ENCODE measurements at places on chromosomes 13 and 19.

DNA sequence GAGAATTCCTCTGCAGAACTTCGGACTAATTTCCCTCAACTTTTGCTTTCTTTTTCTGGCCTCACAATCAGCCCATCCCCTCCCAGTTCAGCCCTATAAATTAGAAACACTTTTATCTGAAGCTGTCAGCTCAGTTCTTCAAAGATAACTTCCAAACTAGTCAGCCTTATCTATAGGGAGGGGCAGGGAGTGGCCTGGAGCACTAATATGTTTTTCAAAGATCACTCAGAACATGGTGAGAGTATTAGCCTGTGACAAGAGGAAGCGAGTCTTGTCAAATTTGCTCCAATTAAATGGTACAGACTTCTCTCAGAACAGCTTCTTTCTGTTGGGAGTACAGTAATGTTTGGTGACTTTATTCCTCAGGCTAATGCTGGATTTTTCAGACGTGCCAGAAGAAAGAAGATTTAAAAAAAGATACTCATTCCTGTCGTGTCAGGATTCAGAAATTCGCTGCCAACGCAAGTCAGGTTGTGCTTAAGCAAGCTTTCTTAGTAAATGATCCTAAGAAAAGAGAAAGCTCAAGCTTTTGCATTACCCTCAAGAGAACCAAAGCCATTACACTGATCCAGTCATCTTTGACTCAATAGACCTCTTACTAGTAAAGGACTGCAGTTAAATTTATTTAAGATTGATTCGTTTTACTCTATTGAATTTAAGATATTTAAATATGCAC, 1033.6 kb downstream of the SLITRK5 start:
- DNase-seq = no peak

DNA sequence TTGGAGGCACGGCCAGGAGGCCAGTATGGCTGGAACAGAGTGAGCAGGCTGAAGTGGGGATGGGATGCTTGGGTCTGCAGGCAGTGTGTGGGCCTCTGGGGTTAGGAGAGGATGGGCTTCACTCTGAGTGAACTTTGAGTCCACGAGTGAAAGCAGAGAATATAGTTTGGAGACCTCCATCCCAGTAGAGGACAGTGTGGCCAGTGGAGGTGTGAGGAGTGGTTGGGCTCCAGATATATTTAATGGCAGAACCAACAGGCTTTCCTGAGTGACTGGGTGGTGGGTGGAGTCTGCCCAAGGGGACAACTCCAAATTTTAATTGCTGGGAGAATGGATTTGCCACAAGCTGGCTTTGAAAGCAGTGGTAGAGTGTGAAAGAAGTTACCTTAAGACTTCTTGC, 27.3 kb downstream of the GATAD2A start:
- no peak for DNase-seq

DNA sequence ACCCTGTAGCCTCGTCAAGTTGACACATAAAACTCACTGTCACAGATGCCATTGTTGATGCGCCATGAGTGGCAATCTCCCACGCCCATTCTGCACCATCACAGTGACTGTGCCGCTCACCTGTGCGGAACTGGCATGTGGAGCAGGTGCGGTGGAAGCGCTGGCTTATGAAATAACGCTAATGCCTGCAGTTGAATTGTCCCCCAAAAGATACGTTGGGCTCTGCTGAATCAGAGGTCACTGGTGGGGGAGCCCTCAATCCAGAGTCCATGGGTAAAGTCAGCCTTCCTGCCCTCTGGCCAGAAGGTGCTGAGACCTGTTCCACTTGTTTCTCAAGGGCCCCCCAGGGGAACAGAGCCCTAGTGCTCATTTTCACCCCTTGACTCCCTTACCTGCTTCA, 2.9 kb upstream of the ARHGEF7 start:
- DNase-seq = no peak

GRCh38 chr19:37987356-37988332, 80.6 kb downstream of the SIPA1L3 start:
- DNase-seq = no peak

DNA sequence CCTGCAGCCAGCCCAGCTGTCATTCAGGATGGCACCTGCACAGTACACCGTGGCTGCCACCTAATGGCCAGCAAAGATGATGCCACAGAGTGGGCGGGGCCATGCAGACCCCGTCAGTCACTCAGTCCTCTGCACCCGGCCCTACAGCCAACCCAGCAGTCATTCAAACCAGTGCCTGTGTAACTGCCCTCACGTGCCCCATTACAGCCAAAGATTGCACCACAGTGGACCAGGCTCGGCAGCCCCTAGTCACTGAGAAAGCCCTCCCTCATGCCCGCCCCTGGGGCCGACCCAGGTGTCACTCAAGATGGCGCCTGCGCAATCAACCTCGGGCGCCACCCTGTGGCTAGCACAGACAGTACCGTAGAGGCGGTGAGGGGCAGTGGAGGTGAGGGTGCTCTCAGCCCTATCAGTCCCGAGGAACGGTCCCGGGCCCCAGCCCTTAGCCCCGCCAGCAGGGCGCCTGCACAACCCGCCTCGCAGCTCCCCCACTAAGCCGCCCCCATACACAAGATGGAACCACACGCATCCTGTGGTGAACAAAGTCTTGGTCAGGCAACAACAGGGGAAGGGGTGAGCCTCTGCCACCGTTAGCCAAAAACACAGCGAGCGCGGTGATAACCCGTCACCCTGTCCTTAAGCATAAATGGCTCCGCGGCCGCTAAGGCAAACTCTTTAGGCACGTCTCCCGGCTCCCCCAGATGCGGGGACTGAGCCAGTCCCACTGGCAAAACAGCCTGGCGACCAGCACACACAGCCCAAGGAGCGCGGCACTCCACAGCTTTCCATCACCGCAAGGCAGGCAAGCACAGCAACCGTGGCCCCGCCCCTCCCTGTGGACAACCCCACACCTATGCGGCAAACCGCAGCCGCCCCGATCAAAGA, 2.3 kb downstream of the PEG3 start:
- peak; percentile 4 for DNase-seq

DNA sequence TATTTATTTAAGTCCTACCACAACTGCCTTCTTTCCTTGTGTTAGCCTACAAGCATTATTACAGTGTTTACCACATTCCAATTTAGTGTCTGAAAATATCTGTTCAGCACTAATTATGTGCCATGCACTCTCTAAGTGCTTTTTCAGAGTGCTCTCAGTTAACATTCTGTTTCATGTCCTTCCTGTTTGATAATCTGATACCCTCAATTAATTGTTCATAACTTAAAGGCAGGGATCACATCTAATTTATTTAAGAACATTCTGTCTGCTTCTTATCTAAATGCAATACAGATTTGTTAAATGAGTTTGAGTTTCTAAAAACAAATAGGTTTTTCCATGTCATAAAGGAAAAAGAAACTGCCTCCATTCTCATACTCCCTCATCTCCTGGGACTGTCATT, 649.6 kb upstream of the ATXN8OS start:
- no peak for DNase-seq

DNA sequence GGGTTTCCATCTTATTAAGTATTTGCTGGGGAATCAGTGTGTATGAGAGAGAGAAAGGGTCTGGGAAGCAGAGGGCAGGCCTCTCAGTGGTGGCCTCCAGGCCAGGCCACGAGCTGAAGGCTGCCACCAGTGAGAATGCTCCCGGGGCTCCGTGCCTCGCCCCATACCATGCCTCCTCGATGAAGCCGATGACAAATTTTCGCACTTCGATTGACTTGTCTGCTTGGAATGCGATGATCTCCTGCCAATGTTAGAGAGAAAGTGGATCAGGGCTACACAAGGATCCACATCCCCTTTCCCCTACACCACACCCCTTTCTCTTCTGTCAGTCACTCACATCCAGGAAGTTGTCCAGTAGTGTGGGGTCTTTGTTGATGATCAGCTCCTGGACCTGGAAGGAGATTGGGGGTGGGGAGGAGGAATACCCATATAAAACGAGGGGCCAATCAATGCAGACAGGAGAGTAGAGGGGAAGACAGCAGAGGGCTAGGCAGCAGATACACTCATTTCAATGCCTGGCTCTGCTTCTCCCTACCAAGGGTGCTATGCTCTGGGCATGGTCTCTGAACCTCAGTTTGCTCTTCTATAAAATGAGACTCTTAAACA, 10.7 kb downstream of the SYMPK start:
- no peak for DNase-seq

DNA sequence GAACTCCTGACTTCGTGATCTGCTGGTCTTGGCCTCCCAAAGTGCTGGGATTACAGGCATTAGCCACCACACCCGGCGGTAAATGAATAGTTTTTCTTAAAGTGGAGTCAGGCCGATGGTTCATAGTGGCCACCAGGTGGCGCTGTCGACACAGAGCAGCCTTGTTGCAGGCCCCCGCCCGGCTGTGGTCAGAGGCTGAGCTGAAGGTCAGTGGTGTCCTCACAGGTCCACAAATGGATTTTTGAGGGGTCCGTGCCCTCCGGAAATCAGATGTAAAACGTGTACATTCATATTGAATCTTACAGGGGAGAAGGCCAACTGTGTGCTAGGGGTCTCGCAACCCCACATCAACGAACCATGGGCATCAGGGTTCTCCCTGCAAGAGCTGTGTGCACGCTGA, 13.4 kb upstream of the WDR18 start:
- DNase-seq = no peak

DNA sequence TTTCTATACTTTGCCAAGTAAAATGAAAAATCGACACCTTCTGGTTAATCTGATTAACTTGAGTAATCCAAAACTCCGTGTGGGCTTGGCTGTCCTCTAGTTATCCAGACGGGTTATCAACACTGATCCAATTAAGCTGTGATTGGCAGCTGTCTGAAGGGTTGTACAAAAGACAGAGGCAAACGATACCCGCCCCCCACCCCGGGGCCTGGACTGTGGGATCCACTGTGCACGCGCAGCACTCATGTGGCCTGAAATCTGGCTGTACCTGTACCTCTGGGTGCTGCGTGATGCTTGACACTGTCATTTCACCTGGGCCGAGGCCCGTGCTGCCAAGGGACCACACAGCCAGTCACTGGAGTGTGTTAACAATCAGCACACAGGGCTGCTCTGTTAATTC, 53.5 kb downstream of the COL4A2 start:
- no peak for DNase-seq

- no peak for DNase-seq
Observed at GRCh38 chr19:47560999-47561398, 11.9 kb downstream of the ZNF541 start.

DNA sequence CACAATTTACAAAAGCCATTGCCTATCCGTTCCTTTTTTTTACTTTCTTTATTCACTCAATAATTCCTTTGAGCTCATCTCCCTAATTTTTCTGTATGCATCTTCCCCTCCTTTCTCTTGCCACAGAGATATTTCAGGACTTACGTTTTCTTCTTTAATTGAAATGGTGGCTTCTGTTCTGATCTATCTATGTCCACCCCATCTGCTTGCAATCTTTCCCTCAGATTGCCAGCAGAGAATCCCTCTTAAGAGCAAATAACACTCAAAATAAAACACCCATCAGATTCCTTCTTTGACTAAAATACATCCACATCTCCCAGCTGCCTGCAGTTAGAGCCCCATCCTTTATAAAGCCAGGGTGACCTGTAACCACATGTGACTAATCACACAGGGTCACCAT, 478.6 kb downstream of the EFNB2 start:
- no peak for DNase-seq

GRCh38 chr19:43362179-43362578, 8.7 kb downstream of the CD177 start:
- DNase-seq = no peak

DNA sequence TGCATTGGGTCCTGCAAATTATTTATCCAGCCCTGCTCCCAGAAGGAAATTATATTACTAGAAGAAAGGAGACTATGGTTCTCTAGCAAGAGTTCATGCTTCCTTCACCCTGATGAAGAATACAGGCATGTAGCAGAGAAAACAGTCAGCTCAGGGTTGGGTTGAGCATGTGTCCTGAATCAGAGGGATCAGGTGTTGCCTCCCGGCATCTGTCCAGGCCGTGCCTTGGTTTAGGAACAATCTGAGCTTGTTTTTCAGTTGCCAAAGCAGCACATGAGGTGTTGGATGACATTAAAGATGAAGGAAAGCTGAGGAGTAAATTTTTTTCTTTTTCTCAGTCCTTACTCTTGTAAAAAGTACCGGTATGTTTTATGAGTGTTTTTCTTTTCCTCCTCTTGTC, 62.0 kb downstream of the KL start:
- DNase-seq = no peak

DNA sequence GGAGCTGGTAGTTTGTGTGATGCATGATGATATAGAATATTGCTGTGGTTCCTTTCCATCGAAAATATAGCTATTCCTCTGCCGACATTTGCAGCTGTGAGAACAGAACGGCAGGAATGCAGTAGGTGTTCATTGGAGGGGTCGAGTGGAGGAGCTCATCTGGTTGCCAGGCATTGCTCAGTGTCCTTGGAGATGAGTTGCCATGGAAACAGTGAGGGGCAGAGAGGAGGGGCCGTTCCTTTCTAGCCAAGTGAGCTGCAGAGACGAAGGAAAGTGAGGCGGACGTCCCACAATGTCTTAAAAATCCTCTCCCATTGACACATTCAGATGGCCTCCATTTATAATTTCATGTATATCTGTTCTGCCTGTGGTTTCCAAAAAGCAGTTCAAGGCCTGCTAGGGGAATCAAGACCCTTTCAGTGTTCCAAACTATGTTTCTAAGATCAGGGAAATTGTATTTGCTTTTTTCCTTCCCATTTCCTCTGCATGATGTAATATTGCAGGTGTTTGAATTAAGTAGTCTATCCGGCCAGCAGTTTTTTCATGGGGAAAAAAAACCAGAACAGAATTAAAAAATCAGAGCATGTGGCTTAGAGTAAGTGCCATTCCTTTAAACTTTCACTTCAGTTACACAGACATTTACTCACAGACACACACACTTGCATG, 41.2 kb upstream of the ZNF835 start:
- DNase-seq = no peak

GRCh38 chr13:51663973-51664957, 80.0 kb downstream of the WDFY2 start:
- DNase-seq = no peak

- peak; percentile 8 for DNase-seq
Observed at GRCh38 chr13:106493533-106494220, 41.8 kb downstream of the EFNB2 start.

DNA sequence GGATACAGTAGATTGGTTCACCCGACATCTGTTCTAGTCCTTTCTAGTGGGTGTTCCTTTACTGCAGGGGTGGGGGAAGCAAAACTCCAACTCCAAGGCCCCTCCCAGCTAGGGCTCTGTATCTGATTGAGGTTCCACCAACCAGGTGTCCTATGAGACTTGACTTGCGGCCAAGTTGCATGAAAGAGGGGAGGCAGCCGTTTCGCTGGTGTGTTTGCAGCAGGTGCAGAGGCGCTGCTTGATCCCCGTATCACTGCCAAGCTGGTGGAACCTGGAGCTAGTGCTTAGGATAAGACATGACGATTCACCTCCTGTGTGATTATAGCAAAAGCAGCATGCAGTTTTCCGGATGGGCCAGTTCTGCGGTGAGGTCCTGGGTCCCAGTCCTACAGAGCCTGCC, 338.2 kb downstream of the UQCRFS1 start:
- DNase-seq = no peak

- no peak for DNase-seq
Observed at GRCh38 chr19:21587117-21587461, 81.7 kb downstream of the ZNF429 start.

GRCh38 chr19:48596679-48597465, 9.7 kb upstream of the SPACA4 start:
- no peak for DNase-seq

All from immature natural killer cell (primary cell).